ENCODE measurements at places on chromosomes 16 and 17.

DNA sequence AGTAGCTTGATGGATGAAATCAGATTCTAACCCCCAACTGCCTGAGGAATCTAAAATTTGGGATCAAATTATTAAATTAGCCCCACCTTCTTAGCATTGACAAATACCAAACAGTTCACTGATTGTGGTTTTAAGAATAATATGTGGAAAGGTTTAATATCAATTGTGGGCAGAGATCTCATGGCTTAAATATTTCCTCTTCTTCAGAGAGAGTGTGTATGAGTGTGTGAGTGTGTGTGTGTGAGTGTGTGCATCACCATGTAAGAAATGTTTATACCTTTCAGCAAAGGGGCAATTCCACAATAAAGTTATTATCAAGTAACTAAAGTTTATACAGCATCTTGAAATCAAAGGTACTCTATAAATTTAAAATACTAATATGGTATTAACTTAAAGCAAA, 3.2 kb downstream of the SMURF2 start:
- no peak for DNase-seq

GRCh38 chr16:66278111-66278531, 88.4 kb upstream of the CDH5 start:
- no peak for DNase-seq

- no peak for DNase-seq
These were observed 4.2 kb upstream of the MAP3K14 start for GRCh38 chr17:45320931-45321461.

GRCh38 chr17:67865438-67865837, 40.1 kb downstream of the BPTF start:
- DNase-seq: no peak

GRCh38 chr16:11624636-11625607, 38.2 kb upstream of the LITAF start:
- no peak for DNase-seq

DNA sequence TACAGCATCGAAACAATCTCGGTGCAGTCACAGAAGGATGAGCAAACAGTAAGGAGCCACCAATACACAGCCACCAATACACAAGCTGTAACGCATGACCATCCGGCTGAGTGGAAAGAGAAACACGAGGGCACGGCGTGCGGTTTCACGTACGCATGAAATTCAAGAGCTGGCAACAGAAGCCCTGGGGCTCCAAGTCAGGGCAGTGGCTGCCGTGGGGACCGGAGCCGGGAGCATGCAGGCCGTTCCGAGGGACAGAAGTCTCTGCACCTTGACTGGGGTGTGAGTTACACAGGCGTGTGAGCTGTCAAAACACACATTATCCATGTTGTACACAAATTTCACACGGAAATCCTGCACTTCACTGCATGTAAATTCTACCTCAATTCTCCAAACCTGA, 50.6 kb upstream of the METRNL start:
- DNase-seq: no peak

DNA sequence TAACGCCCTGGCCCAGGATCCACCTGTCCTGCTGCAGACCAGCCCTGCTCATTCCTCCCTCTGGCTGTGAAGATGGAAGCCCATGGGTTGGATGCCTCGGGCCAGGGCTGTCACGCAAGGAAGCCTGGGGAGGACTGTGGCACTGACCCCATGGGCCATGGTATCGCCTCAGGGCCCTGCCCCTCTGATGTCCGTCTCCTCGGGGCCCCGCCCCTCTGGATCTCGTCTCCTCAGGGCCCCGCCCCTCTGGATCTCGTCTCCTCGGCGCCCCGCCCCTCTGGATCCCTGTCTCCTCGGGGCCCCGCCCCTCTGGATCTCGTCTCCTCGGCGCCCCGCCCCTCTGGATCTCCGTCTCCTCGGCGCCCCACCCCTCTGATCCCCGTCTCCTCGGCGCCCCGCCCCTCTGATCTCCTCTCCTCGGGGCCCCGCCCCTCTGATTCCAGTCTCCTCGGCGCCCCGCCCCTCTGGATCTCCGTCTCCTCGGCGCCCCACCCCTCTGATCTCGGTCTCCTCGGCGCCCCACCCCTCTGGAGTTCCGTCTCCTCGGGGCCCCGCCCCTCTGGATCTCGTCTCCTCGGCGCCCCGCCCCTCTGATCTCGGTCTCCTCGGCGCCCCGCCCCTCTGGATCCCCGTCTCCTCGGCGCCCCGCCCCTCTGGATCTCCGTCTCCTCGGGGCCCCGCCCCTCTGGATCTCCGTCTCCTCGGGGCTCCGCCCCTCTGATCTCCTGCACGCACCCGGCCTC, 24.0 kb downstream of the METRNL start:
- DNase-seq: no peak

- no peak for DNase-seq
These were observed 344.3 kb downstream of the WWOX start for GRCh38 chr16:78443542-78444364.

DNA sequence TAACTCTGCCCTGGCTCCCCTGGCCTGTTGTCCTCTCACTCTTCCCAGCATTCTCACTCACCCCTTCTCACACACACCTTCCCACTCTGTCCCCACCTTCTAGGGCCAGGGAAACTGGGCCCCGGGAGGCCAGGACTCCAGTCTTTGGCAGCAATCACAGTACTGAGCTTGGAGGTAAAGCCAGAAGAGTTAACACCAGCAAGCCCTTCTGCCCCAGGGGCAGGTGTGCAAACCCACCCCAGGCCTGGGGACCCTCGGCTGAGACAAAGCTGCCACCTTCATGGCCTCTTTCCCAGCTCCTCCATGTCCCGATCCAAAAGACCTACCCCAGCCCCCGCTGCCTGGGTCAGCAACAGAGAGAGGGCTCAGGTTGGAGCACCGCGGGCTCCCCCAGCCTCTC, 36.9 kb upstream of the MLKL start:
- no peak for DNase-seq

DNA sequence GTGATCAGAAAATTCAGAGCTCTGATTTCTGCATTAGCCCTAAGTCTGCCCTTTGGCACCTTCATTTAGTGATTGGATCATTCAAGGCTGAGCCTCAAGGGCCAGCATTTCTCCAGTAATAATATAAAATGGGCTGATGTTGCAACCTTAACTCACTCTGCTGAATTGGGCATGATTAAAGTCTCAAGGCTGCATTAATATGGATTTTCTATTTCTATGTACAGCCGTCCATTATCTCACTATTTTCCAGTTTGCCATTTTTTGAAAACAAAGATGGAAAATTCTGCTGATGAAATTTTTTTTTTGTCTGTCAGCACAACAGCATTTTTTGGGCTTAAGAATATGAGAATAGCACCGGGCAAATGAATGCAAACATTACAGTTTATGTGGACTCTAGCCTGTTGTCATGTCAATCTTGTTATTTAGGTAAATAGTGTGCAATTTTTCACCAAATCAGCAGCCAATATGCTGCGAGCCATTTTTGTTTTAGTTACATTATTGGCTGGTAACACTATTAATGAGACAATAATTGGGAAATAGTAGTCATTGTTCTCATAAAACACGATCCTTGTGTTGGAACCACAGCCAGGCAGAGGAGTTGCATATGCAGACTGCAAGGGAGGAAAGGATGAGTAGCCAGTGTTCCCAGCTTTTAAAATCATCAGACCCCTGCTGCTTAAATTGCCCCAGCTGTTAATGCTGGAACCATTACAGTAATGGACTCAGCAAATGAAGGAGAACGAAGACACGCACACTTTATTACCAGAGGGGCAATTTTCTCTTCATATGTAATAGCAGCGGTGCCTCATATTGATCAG, 10.5 kb downstream of the FTO start:
- DNase-seq: no peak

DNA sequence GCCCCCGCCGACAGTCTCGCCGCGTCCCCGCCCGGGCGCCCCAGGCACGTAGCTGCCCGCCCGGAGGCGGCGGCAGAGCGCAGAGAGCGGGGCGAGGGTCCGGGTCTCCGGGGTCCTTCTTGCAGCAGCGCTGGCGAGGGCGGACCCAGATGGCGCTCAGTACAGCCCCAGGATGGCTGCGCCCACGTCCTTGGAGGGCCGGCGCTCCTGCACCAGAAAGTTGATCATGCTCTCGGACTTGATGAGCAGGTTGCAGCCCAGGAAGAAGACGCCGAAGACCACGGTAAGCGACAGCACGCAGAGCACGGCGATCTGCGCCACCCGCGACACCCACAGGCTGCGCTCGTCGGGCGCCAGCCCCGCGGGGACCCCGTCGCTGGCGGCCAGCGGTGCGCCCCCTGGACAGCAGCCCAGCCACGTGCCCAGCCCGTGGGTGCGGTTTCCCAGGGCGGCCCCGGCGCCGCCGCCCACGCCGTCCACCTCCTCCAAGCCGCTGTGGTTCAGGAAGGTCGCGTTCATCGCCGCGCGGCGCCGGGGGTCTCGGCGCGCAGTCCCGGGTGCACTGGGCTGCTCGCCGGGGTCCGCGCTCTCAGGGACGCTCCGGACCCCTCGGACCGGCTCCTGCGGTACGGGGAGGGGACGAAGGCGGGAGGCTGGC, 435 bp downstream of the RPRML start:
- no peak for DNase-seq
